ENCODE measurements at places on chromosomes 2 and 18.

- DNase-seq = no peak
These were observed 531.2 kb downstream of the PIK3C3 start for GRCh38 chr18:42486271-42486670.

- DNase-seq = peak; percentile 56
These were observed 35.0 kb upstream of the EVA1A start for GRCh38 chr2:75595541-75596395.

- no peak for DNase-seq
These were observed 50.0 kb upstream of the TTC39C start for GRCh38 chr18:23964282-23965238.

- no peak for DNase-seq
These were observed 9.2 kb upstream of the C2orf69 start for GRCh38 chr2:199901942-199902341.

DNA sequence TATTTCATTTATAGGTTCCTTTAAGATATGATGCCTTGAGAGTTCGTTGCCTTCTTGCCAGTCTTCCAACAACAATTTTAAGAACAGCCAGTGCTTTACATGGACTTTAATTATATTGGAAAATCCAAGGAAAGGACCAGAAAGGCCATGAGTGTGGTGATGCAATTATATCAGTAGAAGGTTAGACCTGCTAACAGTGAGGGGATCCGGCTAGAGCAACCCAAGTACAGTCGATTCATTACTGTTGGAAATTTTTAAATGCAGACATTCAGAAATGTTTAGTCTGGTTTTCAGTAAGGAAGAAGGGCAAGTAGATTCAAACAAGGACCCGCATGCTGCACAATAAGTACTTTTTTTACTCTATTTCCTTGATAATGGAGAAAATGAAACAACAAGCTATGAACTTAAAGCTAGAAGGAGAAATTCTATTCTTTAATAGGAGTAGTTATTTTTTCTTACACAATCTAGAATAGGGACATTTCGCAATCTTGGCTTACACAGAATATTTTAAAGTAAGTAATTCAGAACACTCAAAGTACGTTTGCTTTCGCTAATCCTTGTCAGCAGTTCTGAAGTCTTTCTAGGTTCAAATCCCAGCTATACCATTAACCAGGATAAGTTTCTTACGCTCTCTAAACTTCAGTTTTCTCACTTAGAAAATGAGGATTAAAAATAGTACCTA, 405.5 kb downstream of the MEIS1 start:
- DNase-seq = no peak

DNA sequence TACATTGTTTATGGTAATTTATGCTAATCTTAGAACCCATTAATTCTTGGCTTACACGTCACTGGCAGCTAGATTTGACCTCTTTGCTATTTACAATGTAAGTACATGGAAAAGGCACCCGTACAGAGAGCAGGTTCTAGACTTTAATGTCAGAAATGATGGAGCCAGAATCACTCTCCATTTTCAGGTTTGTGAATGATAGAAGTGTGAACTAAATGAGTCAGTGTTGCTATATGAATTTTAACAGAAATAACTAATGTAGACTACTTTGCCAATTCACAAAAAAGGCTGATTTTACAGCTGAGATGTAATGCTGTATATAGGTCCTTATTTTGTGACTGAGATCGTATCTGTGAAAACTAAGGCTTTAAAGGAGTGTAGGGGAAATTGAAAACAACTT, 214.6 kb downstream of the LDLRAD4 start:
- no peak for DNase-seq

GRCh38 chr2:39730685-39731302, 48.3 kb downstream of the THUMPD2 start:
- DNase-seq = no peak

DNA sequence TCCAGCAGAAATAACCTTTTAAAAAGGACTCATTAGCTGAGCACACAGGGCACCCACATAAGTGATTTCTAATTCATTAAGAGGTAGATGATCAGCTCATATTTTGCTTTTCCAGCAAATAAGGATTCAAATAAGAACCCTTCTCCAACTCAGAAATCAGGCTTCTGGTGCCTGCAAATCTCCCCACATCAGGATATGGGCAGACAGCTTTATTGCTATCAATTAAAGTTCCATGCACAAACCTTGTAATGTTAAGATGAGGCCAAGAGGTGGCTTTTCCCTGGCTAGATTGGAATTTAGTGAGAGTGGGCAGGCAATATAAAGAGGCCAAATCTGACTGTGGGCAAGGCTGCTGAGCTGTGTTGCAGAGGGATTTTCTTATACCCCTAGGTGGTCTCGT, 193.6 kb downstream of the SH3RF3 start:
- no peak for DNase-seq

GRCh38 chr2:112692495-112692911, 28.3 kb upstream of the NT5DC4 start:
- peak; percentile 90 for DNase-seq

DNA sequence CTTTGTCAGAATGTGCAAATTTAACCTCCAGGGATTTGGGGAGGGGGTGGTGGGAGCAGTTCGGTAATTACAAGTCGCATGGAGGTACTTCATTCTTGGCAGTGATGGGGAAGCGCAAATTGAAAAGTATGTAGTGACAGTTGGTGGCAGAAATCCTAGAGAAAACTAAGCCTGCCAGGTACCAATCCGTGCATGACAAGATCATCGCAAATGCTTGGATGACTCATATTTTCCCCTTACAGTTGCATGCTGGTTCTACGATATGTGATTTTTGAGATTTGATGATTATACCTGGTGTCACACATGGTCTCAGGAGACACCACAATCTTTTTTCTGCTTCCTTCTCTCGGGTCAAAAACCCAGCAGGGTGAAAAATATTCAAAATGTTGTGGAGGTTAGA, 479.7 kb upstream of the ID2 start:
- DNase-seq = no peak

DNA sequence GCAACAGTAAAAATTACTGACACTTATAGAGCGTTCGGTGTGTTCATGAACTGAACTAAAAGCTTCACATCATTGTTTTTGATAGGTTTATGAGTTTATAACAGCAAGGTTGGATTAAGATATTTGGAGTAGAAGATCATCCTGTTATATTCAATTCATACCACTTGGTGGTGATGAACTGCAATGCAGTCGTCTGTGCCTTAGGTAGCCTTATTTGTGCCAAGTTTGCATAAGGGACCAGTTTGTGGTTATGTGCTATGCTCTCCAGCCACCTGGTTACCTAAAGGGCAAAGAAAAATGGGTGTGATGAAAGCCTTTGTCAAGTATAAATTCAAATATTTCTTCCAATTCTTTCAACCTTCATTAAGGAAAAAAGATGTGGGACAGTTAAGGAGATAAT, 150.9 kb upstream of the KCNH7 start:
- DNase-seq = no peak

GRCh38 chr18:75558790-75559189, 131.3 kb upstream of the SMIM21 start:
- no peak for DNase-seq

DNA sequence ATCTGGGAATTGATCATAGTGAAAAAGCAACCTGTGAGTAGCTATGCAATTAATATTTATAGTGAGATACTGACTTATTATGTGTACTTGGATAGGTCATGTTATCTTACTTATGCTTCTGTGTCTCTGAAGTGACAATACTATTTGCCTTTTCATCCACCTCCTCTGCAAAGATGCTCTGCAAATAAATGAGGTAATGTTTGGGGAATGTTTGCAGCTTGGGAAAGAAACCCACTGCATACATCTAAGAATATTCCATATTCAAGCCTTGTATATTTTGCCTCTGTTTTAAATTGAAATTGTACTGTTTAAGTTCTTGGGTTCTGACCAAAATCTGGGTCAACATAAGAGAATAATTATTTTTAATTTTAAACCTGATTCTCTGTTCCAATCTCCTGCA, 217.4 kb upstream of the DTNA start:
- DNase-seq = no peak

- no peak for DNase-seq
These were observed 1193.5 kb upstream of the ACVR2A start for GRCh38 chr2:146651361-146651760.

GRCh38 chr2:18749912-18750526, 160.7 kb upstream of the NT5C1B start:
- no peak for DNase-seq

DNA sequence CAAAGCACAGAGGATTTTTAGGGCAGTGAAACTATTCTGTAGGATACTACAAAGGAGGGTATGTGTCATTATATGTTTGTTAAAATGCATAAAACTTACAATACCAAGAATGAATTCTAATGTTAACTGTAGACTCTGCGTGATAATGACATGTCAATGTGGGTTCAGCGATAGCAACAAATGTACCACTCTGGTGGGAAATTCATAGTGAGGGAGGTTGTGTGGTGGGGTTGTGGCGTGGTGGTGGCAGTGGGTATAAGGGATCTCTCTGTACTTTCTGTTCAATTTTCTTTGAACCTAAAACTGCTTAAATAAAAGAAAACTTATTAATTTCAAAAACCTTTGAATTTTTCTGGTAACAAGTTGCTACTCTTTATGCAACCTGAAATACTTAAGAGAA, 99.3 kb upstream of the SLC38A11 start:
- DNase-seq = no peak

GRCh38 chr2:28528206-28528605, 32.3 kb downstream of the PLB1 start:
- no peak for DNase-seq

- no peak for DNase-seq
These were observed 243.2 kb downstream of the MYO3B start for GRCh38 chr2:170420961-170421687.

- no peak for DNase-seq
These were observed 9.5 kb upstream of the SMAD4 start for GRCh38 chr18:51020536-51020935.

- no peak for DNase-seq
These were observed 209.1 kb upstream of the REV1 start for GRCh38 chr2:99698896-99699295.

GRCh38 chr2:238847841-238848690, at the start of gene TWIST2:
Gene TWIST2, plus strand, starts transcription at chr2:238848085. Its CDS starts 131 bp downstream, at chr2:238848216.
- DNase-seq = peak; percentile 97

DNA sequence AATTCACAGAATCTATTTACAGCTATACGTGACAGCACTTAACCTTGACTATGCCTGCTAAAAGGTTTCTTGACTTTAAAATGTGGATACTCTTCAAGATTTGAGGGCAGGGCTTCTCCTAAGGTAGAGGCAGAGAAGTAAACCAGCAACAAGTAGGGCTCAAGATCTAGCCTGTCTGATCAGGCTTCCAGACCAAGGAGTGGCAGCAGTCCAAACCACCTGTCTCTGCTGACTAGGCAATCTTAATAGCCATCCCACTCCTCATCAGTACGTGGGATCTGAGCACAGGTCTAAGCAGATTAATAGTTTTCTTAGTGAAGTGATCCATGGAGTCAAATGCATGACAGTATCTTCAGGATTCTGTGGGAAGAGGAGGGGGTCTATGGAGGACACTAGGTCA, 100.4 kb downstream of the GPD2 start:
- no peak for DNase-seq

DNA sequence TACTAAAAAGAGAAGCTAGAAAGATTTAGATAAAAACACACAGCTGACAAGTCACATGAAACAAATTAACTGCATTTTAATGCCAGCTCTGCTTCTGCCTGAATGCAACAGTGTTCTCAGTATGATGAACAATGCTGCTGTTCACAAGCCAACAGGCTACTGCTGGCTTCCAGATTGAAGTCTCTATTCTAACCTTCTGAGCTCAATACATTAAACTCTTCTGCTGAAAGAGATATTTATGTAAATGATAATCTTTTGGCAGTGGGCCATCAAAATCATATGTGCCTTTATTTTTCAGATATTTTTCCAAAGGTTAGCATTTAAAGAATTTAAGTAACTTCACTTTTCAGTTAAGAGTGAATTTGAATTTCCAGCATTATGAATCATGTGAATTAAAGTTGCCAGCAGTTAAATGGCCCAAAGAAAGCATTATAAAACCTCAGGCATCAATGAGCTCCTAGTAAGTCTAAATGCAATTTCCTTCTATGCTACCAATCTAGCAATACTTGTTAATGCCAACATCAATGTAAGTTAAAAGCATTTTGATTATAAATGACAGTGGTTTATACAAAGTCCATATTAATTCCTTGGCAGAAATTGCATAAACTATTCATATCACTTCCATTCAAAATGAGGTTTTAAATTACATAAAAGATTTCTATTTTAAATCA, 72.4 kb downstream of the ID2 start:
- no peak for DNase-seq

DNA sequence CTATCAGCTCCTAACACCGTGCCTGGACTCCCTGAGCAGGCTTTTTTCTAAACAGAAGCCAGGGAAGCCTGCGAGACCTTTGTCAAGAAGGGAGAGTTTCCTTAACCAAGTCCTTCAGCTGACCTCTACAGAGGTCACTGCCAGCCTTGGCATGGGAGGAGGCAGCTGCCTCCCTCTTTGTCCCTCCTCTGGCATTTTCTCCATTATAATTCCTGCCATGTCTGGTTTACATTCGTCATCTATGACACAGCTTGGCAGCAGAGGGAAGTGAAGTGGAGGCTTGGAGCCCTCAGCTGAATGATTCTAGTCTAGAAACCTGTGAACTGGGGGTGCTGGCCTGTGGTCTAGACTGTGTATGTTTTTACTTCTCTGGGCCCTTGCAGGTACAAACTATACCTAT, 22.5 kb downstream of the LIPG start:
- DNase-seq = no peak

DNA sequence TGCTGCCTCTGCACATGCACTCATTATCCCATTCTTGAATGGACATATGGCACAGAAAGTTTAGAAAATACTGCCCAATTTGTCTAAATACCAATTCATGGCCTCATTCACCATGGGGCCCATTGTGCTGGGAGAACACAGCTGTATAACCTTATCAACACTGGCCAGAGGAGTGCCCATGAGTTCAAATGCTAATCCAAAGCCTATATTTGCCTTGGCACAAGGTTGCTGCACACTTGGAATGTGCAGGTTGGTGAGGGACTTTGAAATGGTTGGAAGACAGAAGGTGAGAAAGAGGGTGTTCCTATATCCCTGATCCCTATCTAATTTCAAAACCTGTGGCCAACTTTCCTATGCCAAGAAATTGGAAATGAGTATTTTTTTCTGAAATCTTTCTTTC, 693.9 kb upstream of the ID2 start:
- no peak for DNase-seq
